CD4-positive, alpha-beta T cell treated with Interleukin-12 subunit alpha and Interleukin-12 subunit beta, for 1 hour (primary cell): ENCODE measurements at places on chromosomes 2 and 18.

- DNase-seq = no peak
Measured at GRCh38 chr2:7880566-7880965, 801.3 kb upstream of the ID2 start.

DNA sequence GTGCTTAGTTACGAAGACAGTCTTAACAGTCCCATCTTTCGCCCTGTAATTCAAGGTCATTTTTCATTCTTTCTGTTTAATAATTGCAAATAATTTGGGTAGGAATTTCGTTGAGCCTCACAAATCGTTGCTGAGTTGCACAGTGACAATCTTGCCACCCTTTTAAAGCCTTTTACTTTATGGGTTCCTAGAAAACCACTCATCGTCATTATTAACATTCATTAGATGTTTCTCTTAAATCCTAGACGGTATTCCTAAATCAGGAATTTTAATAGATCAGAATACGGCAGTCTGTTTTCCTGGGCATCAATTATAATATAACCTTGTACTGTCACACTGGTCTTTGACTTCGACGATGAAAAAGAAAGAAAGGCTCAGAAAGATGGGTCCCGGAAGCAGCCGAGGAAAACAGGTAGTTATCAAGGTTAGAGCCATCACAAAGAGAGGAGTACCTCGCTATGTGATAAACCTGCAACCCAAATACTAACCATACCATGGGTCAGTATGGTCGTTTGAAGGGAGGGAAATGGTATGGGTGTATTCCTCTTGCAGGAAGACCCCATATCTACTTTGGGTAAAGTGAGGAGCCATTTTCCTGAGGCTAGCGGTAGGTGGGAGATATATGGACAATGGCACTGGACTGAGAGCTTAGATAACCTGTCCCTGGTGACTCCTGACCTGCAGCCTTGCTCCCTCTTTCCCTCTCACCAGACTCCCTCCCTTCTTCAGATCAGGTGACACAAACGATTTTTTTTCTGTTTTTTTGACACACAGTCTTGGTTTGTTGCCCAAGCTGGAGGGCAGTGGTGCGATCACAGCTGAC lies 981 bp upstream of the SF3B1 start:
- no peak for DNase-seq

- no peak for DNase-seq
Measured at GRCh38 chr18:376311-376710, 108.5 kb upstream of the THOC1 start.

DNA sequence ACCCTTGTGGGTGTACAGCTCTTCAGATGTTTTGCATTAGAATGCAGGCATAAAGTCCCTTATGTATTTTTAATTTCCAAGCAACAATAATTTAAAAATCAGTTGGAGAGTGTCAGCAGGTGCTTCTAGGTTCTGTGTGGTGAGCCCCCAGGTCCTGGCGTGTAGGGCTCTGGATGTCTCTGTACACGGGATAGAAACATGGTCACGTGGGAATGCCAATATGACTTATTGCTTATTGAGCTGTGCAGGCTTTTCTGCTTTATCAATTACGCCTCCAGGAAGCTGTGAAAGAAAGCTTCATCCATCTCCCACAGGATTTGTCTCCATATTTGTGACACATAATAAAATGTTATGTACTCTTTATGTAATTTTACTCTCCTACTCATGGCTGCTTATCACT lies 37.8 kb downstream of the PRELID3A start:
- no peak for DNase-seq

DNA sequence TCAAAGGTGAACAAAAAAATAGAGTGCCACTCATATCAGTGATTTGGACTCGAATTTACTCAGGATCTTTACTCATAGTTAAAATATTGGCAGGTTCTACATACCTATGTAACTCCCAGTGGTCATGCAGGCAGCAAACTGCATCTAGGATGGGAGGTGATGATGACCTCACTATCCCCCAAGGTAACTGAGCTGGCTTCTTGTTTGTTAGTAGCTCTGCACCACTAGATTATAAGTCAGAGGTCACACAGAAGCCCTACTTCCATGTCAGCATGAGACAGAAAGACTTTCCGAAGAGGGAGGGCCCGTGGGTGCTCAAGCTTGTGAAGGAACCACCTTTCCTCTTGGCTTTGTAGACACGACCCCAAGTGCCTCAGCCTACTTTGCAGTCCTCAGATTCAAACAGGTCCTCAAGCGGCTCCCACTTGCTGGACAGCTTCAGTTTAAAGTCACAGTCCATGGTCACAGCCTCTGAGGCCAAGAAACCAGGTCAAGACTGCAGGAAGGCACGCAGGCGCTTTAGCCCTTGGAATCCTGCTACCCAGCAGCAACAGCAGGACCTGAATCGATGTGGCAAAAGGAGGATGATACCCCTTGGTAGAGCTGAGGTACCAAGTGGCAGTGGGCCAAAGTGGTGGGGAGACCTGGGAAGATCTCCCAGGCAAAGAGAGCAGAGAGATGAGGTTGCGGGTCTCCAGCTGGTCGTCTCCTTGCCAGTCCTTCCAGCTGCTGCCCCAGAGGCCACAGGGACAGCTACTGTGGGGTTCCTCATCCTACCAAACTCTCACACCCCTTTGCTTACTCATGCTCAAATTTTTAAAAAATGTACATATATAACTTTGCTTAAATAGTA lies 4.3 kb downstream of the NTSR2 start:
- DNase-seq = no peak

- DNase-seq = no peak
Measured at GRCh38 chr2:22124003-22124402, 1000.2 kb downstream of the TDRD15 start.

DNA sequence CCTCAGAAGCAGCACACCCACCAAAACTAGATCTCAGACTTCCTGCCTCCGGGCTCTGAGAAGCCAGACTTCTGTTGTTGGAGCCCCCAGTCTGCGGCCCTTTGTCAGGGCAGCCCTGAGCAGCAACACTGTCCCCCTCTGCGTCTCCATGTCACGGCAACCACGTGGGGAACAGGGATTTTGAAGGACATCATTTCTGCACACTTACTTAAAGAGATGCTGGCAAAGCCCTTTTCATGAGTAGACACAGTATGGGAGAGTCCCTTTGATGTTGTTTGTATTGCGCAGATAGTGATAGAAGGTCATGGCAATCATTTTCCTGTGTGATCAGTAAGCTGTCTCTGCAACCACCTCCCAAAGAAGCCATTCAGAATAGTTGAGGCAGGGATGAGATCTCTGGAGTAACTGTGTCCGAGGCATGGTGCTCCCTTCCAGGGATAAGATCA lies 69.1 kb upstream of the ID2 start:
- DNase-seq = no peak

DNA sequence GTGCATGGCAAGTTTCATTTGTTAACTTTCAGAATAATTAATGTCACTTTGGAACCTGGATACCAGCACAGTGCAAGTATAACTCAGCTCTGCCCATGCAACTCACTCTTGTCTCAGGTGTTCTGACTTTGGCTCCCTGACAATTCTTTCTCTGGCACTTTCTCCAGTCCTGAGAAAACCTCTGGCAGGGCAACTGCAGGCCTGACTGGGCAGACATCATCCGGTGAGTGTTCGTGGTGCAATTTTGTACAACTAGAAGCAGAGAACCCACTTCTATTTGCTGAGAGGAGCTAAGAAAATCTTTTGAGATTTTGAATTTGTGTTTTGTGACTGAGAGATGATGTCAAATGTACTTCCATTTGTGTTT lies 143.0 kb downstream of the AQP4 start:
- DNase-seq = no peak

- DNase-seq = no peak
Measured at GRCh38 chr2:66700677-66701066, 265.7 kb downstream of the MEIS1 start.

DNA sequence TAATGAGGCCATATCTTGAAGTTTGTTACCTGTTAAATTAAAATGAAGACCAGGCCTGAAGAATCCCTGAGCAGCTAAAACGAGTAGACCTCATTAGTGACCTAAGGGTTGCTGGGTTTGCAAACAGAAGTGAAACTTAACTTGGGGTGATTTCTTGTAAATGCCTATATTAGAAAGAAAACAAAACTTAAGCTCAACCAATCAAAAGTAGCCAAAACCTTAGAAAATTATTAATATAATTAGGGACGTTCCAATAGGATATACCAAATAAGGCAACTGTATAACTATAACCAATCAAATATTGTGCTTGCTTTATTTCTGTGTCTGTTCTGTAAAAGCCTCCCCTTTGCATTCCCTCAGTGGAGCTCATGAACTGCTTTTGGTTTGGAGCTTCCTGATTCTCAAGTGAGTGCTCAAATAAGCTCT lies 137.9 kb upstream of the VRK2 start:
- peak; percentile 39 for DNase-seq

- DNase-seq = no peak
Measured at GRCh38 chr2:215904101-215904500, 109.2 kb downstream of the MREG start.

DNA sequence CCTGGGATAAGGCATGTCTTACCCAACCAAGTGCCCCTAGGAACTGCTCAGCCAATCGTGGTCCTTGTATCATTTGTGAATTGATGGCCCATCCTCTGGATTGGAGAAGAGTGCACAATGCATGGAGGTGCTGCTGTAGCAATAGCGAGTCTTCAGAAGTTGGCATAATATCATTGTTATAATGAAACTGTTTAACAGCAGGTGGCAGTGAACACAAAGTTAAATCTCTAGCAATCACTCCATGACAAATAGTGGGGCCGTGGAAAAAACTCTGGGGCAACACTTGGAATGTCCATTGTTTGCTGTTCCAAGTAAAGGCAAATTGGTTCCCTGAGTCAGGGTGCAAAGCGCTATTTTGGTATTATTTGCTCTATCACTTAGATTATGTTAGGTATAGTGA lies 11.4 kb downstream of the REG1A start:
- no peak for DNase-seq

GRCh38 chr2:55112229-55113031 lies 62.2 kb upstream of the RTN4 start:
- no peak for DNase-seq

GRCh38 chr2:121258051-121258450 lies 27.0 kb downstream of the TFCP2L1 start:
- DNase-seq = no peak

DNA sequence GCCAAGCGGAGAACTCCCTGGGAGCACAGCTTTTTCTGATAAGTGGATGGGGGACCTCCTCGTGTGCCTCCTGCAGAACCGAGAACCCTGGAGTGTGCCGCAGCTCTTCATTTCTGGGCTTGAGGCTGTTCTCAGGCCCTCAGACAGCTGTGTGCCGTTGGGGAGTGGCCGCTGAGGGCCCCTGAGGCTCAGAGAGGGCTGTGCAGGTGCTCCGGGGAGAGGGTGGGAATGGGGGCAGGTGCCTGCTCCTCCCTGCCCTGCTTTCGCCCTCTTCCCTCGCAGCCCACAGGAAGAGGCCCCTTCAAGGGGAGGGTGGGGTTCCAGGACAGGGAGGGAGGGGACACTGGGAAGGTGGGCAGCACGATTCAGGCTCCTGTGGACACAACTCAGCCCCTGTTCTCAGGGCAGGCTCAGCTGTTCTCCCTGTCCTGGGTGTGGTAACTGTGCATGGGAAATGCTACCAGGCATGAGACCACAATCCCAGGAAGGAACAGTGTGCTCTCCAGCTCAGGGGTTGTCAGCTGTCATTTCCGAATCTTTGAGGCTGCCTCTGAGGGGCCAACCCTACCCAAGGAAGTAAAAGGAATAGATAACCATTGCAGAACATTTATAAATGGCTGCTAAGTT lies 11.3 kb downstream of the LCT start:
- no peak for DNase-seq

DNA sequence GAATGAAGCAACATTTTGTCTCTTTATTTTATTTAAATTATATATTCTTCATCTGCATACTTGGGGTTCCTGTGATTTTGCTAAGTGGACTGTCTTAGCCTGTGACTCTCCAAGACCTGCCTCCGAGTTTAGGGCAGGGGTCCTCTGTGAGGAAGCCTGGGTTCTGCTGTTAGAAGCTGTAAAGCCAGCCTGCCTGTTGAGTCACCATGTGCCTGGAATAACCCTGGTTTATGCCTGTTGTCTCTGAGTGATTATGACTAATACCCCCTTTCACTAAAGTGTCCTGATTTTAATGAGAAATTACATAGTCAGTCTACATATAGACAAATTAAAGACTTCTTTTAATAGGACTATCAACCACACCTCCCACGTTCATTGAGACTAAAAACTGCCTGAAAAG lies 369.1 kb downstream of the ZNF521 start:
- DNase-seq = no peak

DNA sequence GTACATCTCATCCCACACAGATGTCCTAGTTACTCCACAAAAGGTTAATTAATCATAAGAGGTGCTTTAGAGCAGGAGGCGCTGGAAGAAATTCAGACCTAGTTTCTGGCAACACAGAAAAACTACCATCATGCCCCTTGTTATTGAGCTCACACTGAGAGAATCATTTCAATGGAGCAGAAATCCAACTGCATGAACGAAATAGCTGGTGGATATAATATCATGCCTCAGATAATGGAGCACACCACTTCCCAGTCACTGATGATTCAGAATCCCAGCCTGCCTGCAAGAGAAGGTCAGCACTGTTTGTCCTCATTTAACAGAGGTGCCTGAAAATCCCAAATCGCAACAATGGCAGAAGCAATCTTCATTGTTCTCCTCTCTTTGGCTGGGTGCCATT lies 125.8 kb upstream of the CREB1 start:
- DNase-seq = no peak
